Stimulated activated CD4-positive, alpha-beta T cell treated with anti-CD3 and anti-CD28 coated beads, Interleukin-12 subunit alpha, Interleukin-12 subunit beta, amount 100 ng/mL, for 24 hours (primary cell): ENCODE measurements at places on chromosomes 3 and 15.

DNA sequence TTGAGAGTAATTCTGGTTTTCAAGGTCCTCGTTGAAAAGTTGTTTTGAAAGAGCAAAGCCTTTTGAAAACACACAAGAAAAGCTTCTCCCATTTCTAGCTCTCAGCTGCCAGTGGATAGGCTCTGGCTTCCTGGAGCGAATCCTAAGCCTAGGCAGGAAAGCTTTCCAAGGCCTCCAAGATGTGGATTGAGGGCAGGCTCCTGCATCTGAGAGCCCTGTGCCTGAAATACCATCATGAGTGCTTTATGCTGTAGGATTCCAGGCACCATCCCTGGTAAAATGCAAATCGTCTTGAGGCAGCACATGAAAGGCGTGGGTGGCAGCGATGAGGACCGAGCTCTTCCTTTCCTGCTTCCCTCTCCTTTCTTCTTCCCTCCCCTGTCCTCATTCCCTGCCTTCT lies 60.7 kb upstream of the CORO2B start:
- no peak for DNase-seq

GRCh38 chr15:97319291-97319690 lies 641.2 kb upstream of the ARRDC4 start:
- no peak for DNase-seq

DNA sequence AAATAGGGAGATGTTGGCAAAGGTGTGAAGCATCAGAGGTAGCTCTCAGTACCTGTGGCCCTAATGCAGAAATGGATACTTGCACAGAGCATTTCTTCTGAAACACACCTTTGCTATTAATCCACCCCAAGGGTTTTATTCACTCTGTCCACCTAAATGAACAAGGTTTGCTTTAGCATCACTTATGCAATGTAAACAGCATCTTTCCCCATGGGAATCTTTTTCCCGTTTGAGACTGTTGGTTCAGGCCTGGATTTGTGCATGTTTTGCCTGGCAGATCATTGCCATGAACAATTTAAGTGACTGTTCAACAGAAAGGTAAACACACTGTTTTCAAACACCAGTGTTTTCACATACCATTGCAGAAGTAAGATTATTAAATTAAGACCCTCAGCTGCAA lies 508.3 kb downstream of the SOX2 start:
- DNase-seq: no peak

- no peak for DNase-seq
Observed at GRCh38 chr15:70267879-70268278, 170.2 kb upstream of the TLE3 start.

DNA sequence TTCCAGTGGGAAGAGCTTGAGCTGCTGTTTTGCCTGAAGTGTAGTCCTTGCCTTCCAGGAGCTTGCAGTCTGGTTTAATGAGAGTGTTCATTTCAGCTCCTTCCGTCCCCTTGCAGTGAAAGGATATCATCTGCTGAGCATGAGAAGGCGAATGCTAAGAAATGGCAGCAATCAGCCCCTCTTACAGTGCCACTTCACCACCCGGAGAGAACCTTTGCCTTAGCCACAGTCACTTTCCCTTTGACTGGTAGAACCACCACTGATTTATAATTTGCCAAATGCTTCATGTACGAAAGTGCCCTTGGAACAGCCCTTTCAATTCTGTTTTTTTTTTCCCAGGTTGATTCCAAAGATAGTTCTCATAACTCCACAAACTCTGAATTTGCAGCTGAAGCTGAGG lies 11.5 kb downstream of the TATDN2 start:
- DNase-seq: no peak

GRCh38 chr3:16667633-16668032 lies 62.4 kb upstream of the DAZL start:
- no peak for DNase-seq

DNA sequence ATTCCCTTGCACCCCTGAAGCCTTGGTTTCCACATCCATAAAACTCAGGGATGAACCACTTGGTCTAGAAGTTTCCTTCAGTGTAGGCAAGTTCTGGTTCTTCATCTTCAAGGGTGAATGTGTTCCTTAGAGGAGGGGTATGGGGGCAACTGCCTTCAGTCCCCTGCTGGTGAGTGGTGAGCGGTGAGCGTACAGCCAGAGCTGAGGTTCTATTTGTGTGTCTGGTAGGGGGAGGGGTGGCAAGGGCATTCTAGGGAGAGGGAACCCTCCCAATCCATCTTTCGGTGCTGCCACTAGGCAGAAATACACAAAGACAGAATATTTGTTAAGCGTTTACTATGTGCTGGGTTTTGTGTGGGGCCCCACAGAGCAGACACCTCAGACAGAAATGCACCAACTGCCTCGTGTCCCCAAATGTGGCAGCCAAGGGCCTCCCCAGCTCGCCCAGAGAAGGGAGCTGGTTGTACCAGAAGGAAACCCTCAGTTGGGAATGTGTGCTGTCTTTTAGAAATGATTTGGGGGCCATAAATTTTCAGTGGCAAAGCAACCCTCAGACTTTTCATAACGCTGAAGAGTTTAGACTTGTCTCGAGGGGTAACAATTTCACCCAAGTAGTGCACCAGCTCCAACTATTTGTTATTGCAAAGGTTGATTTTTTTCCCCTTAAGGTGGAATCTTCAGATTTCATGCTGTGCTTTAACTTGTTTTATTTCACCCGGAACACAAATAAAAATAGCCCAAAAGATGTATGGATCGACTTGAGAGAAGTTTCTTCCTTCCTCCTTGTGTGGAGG lies 137.6 kb downstream of the FBLN2 start:
- DNase-seq: no peak

DNA sequence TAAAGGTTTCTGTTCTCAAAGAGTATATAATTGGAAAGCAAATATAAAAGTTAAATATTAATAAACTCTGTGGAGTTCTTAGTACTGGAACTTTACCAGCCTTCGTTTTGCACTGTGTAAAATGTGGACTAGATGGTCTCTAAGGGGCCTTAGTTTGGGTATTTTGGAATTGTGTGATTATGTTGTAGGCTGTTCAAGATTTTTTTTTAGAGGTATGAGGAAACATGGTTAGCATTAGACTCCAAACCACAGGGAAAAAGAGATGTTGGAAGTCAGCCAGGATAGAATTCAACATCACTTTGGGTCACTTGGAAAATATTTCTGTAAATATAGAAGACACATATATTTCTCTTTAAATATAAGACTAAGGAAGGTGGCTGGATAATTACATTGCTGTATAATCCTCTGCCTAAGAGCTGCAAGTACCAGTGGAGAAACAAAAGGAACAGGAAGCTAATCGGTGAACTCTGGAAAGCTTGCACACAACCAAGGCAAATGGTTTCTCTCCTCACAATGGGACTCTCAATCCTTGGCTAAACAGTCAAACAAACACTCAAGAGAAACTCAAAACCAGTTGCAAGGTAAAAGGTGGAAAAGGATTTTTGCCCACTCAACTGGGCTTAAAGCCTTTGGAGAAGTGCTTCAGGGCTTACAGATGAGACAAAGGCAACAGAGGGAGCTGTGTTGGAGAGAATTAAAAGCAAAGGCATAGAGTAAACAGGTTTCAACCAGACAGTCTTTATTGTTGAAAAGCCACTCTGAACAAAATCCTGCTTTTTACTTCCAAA lies 141.7 kb downstream of the NR1D2 start:
- DNase-seq: no peak

DNA sequence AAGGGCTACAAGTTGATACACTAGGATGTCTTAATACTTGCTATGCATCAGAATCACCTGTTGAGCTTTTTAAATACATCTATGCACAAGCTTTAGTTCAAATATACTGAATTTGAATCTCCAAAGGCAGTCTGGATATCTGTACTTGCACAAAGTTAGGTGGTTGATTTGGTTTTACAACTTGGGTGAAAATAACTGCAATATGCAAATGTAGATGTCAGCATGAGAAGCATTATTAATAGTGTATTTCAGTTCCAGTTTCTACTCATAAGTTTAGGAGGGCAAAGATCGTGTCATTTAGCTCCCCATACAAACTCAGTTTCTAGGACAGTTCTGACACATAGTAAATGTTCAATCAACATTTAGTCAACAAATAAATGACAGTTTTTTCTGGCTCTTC lies 25.6 kb downstream of the IQCB1 start:
- no peak for DNase-seq

DNA sequence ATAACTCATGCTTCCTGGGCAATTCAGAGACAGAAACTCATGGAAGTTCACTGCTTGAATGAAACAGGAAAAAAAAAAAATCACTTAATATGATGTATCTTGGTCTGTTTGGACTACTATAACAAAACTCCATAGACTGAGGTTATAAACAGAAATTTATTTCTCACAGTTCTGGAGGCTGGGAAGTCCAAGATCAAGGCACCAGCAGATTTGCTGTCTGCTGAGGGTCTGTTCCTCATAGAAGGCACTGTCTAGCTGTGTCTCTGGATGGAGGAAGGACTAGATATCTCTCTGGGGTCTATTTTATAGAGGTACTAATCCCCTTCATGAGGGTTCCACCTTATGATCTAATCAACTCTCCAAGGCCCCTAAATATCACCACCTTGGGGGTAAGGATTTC lies 119.3 kb downstream of the IGF2BP2 start:
- DNase-seq: no peak

- no peak for DNase-seq
Observed at GRCh38 chr3:119628816-119629445, 31.2 kb downstream of the PLA1A start.

GRCh38 chr3:119779731-119780383 lies 2.0 kb upstream of the NR1I2 start:
- no peak for DNase-seq

DNA sequence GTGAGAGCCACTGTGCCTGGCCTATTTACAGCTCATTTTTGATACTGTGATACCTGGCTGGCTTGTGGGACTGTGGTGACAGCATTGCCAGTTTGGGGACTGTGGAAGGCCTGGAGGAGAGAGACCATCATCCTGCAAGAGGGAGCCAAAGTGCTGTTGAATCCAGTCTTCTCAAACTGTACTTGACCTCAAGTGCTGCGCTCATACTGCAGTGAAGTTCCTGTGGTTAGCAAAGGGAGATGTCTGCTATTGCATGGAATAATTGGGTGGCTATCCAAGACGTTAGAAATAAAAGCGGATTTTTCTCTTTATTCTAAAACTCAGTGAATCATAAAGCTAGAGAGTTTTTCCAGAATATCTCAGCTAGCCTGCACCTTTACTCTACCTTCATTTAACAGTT lies 83.4 kb downstream of the CCK start:
- no peak for DNase-seq

DNA sequence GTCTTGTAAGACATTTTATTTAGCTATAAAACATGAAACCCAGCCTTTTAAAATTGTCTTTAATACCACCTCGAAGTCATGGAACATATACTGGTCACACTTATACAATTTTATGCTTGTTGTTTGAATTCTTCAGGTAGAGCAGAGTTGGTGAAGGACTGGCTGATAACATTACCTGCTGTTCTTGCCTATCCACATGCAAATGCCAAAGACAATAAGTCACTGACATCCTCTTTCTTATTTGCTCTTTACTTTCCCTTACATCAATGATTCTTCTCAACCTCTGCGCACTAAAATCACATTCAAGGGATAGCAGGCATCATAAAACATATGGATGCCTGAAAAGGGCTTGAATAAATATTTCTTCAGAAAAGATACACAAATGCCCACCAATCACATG lies 392.5 kb upstream of the ATP11B start:
- DNase-seq: no peak

- no peak for DNase-seq
Observed at GRCh38 chr3:134237454-134238145, 13.1 kb downstream of the RYK start.

DNA sequence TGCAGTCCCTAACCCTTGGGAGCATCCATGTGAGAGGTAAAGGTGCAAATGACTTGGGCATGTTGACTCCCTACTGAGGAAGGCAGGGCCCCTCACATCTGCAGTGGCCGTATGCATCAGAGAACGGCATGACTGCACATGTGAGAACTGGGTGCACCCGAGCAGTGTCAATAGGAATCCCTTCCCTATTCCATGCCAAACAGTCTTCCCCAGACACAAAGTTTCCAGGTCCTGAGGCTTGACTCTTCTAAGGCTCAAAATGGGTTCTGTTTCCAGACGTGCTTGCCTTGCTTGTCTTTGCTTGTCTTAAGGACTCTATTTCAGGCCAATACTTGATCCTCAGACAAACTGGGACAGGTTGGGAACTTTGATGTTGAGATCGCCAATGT lies 20.5 kb upstream of the ANPEP start:
- no peak for DNase-seq

- no peak for DNase-seq
Observed at GRCh38 chr3:170651260-170651845, 65.5 kb upstream of the SLC7A14 start.

- DNase-seq: no peak
Observed at GRCh38 chr15:31407376-31407775, 80.7 kb downstream of the KLF13 start.

GRCh38 chr3:27485866-27486265 lies 1.7 kb upstream of the SLC4A7 start:
- no peak for DNase-seq

DNA sequence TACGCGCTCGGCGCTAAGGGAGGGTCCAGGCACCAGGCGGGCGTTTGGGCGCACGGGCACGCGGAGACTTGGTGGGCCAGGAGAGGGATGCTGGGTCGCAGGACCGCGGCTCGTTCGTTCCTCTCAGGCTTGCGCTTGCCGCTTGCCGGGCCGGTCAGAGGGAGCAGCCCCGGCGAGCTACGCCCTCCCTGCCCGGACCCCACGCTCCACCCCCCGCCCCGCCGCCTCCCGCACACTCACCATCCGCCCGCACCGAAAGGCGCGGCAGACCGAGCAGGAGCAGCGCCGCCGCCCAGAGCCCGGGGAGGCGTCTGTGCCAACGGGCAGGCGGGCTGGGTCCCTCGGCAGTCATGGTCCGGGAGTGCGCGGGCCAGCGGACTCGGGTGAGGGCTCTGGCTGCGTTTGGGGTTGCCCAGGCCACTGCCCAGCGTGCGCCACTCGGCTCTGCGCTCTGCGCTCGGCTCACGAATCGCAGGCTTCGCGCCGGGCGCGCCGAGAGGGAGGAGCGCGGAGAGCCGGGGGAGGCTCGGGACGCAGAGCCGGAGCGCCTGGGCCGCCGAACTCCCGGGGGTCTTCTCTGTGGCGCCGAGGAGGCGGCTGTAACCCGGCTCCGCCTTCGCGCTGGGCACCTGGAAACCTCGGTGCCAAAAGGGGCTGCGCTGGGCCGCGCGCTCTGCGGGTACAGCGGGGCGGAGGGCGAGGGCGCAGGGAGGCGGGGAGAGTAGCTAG lies at the start of gene SUSD5:
Gene SUSD5, minus strand, starts transcription at position 365 of the 729 bp plus-strand sequence. Its CDS starts 13 bp downstream, at position 352.
- DNase-seq: no peak

DNA sequence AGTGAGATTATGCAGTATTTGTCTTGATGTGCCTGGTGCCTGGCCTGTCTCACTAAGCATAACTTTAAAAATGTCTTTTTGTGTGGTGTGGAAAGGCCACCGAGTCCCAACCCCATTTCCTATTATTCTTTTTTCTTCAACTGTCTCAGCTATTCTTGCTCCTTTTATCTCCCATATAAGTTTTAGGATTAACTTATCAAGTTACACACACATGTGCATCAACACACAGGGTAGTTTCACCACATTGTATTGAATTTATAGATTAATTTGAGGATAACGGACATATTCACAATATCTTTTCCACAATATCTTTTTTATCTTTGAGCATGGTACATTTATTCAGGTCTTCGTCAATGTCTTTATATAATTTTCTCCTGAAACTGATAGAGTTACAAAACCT lies 127.6 kb downstream of the RYR3 start:
- DNase-seq: no peak
